Muscle of leg (tissue), 16 donors: ENCODE measurements at places on chromosomes 1 and 21. TPM values are rescaled to one million over a fixed set of nuclear protein-coding genes. Genes with fewer than 3 reads are reported as not detected.

Gene SH2D1B
- total RNA-seq = 0.27 TPM

Gene LRRIQ3
- total RNA-seq = 0.35 TPM

GRCh38 chr1:8562881-8563865 is 245.3 kb downstream of the SLC45A1 start:
- H3K27ac ChIP-seq = peak overlapping the region; percentile 2
- DNase-seq = peak; percentile 38
- H3K36me3 ChIP-seq = no peaks in the 10 kb centered on the region
- no peaks in the 10 kb centered on the region for H3K27me3 ChIP-seq

DNA sequence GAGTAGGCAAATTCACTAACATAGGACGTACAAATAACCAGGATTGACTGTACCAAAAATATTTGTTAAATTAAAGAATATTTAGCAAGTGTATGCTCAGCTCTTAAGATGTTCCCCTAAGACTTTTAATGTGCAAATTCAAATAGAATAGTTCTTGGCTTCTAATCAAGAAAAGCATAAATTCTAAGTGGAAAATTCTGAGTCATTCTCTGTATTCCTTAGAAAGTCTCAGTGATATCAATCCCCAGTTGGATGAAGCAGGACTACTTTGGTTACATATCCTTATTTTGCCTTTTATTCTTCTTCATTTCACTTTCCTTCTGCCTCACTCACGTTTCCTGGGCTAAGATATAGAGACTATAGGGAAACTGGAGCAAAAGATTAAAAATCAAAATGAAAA is 130.2 kb downstream of the IFI44 start:
- H3K27me3 ChIP-seq = no peaks in the 10 kb centered on the region
- DNase-seq = peak; percentile 55
- H3K27ac ChIP-seq = no peak overlapping the region

- H3K4me3 ChIP-seq = no peak overlapping the region
- H3K4me1 ChIP-seq = no peaks in the 10 kb centered on the region
- peaks cover 2% of the 10 kb centered on the region for H3K27me3 ChIP-seq
- no peak for DNase-seq
Measured at GRCh38 chr1:51309291-51309690, 21.1 kb downstream of the TTC39A start.

- no peaks in the 10 kb centered on the region for H3K27me3 ChIP-seq
- no peaks in the 10 kb centered on the region for H3K36me3 ChIP-seq
- peak; percentile 89 for DNase-seq
- H3K4me3 ChIP-seq = no peak overlapping the region
Measured at GRCh38 chr1:72942008-72942407, 659.7 kb upstream of the NEGR1 start.

- no peak overlapping the region for H3K27ac ChIP-seq
- DNase-seq = peak; percentile 76
- peaks cover 14% of the 10 kb centered on the region for H3K4me1 ChIP-seq
- no peak overlapping the region for H3K4me3 ChIP-seq
- peaks cover 2% of the 10 kb centered on the region for H3K27me3 ChIP-seq
Measured at GRCh38 chr1:94061513-94062443, 59.2 kb downstream of the ABCA4 start.

GRCh38 chr1:44377925-44378784 is 23.1 kb upstream of the ERI3 start:
- peaks cover 2% of the 10 kb centered on the region for H3K27me3 ChIP-seq
- H3K4me3 ChIP-seq = no peak overlapping the region
- no peaks in the 10 kb centered on the region for H3K4me1 ChIP-seq
- H3K27ac ChIP-seq = no peak overlapping the region

DNA sequence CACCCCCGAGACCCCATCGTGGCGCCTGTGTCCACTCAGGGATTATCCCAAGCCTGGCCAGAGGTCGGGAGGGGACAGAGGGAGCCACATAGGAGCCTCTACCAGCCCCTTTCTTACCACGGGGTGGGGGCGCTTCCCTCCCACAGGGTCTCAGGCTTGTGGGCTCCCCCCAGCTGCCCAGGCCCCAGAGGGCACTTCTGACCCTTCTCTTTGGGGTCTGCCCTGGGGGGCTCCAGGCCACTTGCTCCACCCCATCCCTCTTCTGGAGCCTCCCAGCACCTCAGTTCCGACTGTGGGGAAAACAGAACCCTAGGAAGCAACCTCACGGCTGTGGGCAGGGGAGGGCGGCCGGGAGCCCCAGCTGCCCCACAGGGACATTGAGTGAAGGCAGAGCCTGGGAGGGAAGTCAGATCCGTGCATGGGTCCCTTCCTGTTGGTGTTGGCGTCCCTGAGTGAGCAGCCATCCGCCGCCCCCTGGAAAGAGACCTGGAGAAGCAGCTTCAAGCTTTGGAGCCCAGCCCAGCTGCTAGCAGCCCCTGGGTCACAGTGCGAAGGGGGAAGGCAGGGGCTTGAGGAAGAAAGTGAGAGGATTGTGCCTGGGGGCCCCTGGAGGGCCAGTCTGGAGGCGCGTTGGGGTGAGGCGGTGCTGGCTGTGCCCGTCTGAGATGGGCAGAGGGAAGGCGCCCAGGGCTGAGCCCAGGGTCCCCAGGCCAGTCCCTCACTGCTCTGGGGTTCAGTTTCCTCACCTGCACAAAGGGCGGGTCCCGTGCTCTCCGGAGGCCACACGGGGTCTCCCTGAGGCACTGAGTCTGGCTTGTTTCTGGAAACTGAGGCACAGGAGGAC is 22.1 kb downstream of the RRP1 start:
- no peak overlapping the region for H3K27ac ChIP-seq
- no peak overlapping the region for H3K4me3 ChIP-seq
- H3K4me1 ChIP-seq = peaks cover 31% of the 10 kb centered on the region
- H3K36me3 ChIP-seq = no peaks in the 10 kb centered on the region
- no peak for DNase-seq

DNA sequence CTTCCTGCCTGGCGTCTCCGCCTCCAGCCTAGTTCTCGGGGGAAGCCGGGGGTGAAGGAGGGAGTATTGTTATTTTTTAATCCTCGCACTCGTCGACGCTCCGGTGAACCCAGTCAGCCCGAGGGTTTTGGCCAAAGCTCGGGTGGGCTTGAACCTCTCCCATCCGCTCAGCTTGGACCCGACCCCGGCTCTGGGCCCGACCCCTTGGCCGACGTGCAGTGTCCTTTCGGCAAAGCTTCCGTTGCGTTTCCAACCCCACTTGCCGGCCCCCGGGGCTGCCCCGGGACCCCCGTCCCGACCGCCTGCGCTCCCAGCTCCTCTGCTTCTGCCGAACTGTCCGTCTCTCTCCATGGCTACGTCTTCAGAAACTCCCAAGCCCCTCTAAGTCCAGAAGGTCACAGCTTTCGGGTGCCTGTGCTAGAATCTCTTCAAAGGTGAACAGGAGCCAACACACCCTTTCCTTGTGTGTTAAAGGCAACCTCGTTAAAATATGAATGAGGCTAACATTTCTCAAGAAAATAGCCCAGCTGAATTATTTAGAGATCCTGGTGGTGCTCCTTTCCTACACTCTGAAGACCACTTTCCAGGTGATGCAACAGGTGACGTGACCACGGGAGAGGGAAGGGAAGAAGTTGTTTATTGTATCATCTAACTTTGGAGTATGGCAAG is 647 bp downstream of the DESI2 start:
- no peaks in the 10 kb centered on the region for H3K27me3 ChIP-seq
- peak overlapping the region; percentile 81 for H3K4me3 ChIP-seq
- H3K4me1 ChIP-seq = peaks cover 11% of the 10 kb centered on the region
- H3K27ac ChIP-seq = peak overlapping the region; percentile 80

- no peaks in the 10 kb centered on the region for H3K27me3 ChIP-seq
- no peak for DNase-seq
- no peak overlapping the region for H3K27ac ChIP-seq
- H3K4me3 ChIP-seq = no peak overlapping the region
Measured at GRCh38 chr1:209873067-209873799, 45.5 kb downstream of the UTP25 start.

GRCh38 chr1:67339623-67340343 is 32.1 kb downstream of the IL12RB2 start:
- H3K4me1 ChIP-seq = no peaks in the 10 kb centered on the region
- no peaks in the 10 kb centered on the region for H3K27me3 ChIP-seq
- no peak overlapping the region for H3K27ac ChIP-seq
- DNase-seq = peak; percentile 36

DNA sequence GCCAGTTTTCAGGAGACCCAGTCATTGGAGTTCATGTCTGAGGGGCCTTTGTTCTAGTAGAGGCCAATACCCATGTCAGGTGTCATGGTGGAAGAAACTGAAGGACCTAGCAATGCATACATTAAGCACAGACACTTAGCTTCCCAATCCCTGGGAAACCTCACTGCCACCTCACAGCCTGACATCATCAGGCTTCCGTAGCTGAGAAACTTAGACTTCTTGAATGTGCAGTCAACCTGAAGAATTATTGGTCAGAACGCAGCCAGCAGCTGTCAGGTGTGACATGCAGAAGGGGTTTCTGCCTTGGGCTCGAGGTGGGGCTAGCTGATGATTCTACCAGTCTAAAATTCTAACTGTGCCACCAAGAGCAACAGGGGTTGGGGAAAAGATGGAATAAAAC is 1.9 kb upstream of the ITPKB start:
- peaks cover 2% of the 10 kb centered on the region for H3K27me3 ChIP-seq
- H3K36me3 ChIP-seq = peaks cover 10% of the 10 kb centered on the region
- H3K4me1 ChIP-seq = peaks cover 19% of the 10 kb centered on the region
- no peak overlapping the region for H3K4me3 ChIP-seq
- no peak for DNase-seq
- H3K27ac ChIP-seq = no peak overlapping the region

- no peak overlapping the region for H3K27ac ChIP-seq
- peaks cover 8% of the 10 kb centered on the region for H3K4me1 ChIP-seq
- no peaks in the 10 kb centered on the region for H3K27me3 ChIP-seq
- DNase-seq = peak; percentile 36
- H3K4me3 ChIP-seq = no peak overlapping the region
Measured at GRCh38 chr1:12496154-12496961, 121.7 kb downstream of the DHRS3 start.

GRCh38 chr21:31913182-31913608 is 40.4 kb downstream of the HUNK start:
- peak overlapping the region; percentile 21 for H3K27ac ChIP-seq
- DNase-seq = peak; percentile 54
- no peaks in the 10 kb centered on the region for H3K36me3 ChIP-seq
- H3K4me3 ChIP-seq = no peak overlapping the region

DNA sequence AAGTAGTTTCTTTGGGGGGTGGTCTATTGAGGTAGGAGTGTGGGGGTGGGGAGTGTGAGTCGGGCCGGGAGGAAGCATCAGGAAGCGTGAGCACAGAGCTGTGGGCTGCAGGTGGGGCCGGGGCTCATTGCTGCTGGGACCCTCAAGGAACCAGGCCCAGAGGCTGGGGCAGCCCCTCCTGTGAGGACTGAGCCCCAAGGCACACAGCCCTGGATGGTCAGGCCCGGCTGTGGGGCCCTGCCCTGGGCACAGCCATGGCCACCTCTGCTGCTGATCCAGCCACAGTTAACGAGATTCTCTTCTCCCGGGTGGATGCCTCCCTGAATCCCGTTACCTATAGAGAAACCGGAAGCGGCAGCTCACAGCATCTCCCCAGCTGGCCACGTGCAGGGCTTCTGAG is 22.9 kb upstream of the SUMO3 start:
- no peak overlapping the region for H3K27ac ChIP-seq
- DNase-seq = no peak
- H3K4me3 ChIP-seq = no peak overlapping the region
- peaks cover 20% of the 10 kb centered on the region for H3K27me3 ChIP-seq
- no peaks in the 10 kb centered on the region for H3K36me3 ChIP-seq
